ENCODE measurements at places on chromosomes 6 and 20.

GRCh38 chr6:41586252-41587007 is 40.2 kb downstream of the FOXP4 start:
- no peak for DNase-seq

- no peak for DNase-seq
Observed at GRCh38 chr6:209432-210103, 82.7 kb upstream of the DUSP22 start.

DNA sequence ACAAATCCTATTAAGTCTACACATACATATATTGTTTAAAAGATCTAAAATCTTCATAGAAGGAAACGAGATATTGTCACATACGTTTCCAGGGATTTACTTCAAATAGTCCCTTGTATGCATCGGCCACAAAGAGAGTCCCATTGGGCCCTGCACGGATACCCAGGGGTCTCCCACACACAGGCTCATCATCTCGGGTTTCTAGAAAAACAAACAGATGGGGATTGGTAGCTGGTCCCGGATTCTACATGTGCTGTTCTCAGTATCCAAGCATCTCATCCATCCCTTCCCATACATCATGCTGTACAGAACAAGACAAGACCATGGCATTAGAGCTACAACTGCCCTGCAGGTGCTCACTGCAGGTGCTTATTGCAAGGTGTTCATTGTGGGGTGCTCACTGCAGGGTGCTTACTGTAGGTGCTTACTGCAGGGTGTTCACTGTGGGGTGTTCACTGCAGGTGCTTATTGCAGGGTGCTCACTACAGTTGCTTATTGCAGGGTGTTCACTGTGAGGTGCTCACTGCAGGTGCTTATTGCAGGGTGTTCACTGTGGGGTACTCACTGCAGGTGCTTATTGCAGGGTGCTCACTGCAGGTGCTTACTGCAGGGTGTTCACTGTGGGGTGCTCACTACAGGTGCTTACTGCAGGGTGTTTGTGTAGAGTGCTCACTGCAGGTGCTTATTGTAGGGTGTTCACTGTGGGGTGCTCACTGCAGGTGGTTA is 21.0 kb downstream of the APMAP start:
- no peak for DNase-seq

DNA sequence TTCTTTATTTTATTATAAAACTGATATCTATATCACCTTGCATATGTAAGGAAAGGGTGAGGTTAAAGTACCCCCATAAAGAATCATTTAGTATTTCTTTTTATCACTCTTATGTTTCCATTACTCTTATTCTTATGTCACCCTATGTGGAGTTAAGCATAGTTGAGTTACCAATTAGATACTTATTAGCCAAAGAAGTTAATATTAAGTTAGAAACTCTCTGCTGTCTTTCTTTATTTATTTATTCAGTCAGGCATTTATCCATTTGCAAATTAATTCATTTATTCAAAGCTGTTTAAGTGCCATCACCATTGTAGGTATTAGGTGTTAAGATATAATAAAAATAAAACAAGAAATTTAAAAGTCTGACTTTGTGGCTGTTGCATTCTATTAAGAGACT is 1279.1 kb upstream of the CITED2 start:
- DNase-seq, result no peak

GRCh38 chr6:134007077-134007476 is 45.3 kb downstream of the SLC2A12 start:
- DNase-seq, result peak; percentile 71

DNA sequence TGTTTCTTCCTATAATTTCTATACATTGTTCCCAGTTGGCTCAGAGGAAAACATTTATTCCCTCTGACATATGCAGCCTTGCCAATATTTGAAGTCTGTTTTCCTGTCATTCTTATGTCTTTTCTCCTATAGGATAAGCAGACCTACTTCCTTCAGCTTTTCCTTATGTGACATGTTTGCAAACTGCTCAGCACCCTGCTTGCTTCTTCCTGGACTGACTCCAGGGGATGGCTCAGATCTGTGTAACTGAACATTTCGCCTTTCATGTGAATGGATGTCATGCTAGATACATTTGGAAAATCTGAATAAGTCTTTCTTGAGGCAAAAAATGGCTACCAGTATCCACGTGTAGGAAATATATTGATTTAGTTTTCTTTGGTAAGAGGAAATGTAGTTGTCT is 113.2 kb downstream of the CARMIL1 start:
- DNase-seq, result no peak

GRCh38 chr6:18185624-18186023 is 30.4 kb downstream of the KDM1B start:
- DNase-seq, result no peak

- no peak for DNase-seq
Observed at GRCh38 chr20:23727016-23727415, 23.7 kb downstream of the CST1 start.

DNA sequence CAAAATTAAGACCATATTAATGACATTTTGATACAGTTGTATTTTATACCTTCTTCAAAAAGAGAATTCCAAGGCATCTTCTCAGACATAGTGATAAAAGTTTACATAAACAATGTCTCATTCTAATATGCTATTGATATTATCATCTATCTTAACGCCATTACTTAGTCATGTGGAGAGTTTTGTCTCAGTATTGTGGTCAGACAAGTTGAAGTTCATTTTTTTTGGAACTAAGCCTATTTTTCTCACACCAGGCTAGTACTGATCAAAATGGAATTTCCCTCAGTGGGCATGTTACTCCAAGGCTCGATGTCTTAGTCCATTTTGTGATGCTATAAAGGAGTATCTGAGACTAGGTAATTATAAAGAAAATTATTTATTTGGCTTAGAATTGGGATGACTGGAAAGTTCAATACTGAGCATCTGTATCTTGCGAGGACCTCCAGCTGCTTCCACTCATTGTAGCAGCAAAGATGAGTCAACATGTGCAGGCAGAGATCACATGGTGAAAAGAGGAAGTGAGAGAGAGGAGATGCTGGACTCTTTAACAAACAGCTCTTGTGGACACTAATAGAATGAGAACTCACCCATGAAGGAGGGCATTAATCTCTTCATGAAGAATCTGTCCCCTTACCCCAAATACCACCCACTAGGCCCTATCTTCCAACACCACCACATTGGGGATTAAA is 825.5 kb upstream of the MANEA start:
- no peak for DNase-seq

DNA sequence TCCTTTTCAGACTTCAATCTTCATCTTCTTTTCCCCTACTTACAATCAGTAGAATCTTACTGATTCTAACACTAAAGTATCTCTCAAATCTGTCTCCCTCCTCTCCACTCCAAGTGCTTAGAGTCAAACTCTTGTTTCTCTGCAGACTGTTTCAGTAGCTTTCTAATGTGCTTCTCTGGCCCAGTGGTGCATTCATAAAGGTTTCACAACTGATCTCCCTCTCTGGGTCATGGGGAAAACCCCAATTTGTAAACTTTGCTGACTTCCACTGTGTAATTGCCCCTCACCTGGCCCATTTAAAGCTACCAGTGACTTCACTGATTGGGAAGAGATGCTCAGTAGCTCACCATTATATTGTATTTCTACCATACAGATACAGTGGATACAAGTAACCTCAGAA is 183.6 kb downstream of the FAXC start:
- DNase-seq, result no peak

DNA sequence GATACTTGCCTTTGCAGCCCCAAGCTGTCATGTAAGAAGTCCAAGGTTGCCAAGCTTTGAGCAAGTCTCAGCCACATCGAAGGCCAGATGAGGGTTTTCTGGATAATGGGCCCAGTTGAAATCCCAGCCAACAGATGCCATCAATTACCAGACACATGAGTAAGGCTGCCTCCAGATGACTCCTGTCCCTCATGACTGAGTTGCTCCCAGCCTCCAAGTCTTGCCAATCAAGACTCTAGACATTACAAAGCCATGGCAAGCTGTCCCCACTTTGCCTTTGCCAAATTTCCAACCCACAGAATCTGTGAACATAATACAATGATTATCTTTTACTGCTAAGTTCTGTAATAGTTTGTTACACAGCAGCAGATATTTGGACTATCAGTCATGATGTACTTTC is 76.8 kb upstream of the ARMC2 start:
- no peak for DNase-seq

- DNase-seq, result no peak
Observed at GRCh38 chr6:73394577-73395354, at the start of gene DDX43. Gene DDX43 (plus strand): TSS chr6:73394828. CDS start chr6:73394906, 78 bp downstream.

DNA sequence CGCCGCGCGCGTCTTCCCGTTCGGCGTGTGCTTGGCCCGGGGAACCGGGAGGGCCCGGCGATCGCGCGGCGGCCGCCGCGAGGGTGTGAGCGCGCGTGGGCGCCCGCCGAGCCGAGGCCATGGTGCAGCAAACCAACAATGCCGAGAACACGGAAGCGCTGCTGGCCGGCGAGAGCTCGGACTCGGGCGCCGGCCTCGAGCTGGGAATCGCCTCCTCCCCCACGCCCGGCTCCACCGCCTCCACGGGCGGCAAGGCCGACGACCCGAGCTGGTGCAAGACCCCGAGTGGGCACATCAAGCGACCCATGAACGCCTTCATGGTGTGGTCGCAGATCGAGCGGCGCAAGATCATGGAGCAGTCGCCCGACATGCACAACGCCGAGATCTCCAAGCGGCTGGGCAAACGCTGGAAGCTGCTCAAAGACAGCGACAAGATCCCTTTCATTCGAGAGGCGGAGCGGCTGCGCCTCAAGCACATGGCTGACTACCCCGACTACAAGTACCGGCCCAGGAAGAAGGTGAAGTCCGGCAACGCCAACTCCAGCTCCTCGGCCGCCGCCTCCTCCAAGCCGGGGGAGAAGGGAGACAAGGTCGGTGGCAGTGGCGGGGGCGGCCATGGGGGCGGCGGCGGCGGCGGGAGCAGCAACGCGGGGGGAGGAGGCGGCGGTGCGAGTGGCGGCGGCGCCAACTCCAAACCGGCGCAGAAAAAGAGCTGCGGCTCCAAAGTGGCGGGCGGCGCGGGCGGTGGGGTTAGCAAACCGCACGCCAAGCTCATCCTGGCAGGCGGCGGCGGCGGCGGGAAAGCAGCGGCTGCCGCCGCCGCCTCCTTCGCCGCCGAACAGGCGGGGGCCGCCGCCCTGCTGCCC is 1.1 kb downstream of the SOX4 start:
- DNase-seq, result peak; percentile 77

Data from NCI-H1417 (cell line).